ENCODE measurements at places on chromosomes 3 and 15.

GRCh38 chr3:29583861-29584260, 303.0 kb downstream of the RBMS3 start:
- no peak for DNase-seq

DNA sequence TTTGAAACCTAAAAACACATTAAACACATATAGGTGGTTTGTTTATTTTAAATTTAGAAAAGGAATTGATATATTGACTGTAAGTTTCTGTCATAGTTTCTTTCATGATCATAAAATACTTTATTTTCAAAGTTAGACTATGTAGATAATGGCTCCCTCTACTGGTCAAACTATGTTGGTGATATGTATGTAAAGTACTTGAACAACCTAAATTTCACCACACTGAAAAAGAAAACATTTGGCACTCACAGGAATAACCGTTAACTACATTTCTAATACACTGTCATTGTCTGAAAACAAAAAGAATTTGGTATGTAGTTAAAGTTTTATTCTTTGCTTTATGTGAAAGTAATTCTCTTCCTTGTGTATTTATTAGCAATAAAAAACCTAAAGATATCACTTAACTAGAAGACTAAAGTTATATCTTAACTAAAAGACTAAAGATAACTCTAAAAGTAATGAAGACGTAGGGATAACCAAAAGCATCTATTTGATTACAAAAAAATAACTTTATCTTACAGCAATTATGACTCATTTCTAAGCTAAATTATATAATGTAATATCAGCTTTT, 427.5 kb downstream of the VGLL3 start:
- DNase-seq = no peak

DNA sequence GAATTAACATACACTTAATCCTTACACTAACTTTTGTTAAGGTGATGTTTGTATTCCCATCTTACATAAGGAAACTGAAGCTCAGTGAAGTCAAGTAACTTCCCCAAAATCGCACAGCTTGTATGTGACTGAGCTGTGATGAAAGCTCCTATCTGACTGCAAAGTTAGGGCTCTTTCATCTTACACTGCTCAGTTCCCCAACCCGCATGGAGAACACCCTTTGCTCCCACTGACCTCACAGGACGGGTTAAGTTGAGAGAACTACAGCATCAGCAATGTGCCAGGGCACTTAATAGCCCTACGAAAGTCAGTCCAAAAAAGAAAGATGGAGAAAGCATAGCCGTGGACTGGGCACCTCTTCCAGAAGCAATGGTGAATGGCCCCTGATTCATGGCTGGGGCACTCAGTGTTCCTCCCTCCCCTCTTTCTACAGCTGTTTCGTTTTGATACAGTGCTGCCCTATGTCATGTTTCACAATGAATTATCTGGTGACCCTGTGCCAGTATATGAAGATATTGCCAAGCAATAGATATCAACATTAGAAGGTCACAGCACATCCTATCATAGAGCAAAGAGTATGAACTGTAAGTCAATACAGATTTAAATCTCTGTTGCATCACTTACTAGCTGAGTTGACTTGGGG, 38.0 kb downstream of the CADPS start:
- DNase-seq = no peak

DNA sequence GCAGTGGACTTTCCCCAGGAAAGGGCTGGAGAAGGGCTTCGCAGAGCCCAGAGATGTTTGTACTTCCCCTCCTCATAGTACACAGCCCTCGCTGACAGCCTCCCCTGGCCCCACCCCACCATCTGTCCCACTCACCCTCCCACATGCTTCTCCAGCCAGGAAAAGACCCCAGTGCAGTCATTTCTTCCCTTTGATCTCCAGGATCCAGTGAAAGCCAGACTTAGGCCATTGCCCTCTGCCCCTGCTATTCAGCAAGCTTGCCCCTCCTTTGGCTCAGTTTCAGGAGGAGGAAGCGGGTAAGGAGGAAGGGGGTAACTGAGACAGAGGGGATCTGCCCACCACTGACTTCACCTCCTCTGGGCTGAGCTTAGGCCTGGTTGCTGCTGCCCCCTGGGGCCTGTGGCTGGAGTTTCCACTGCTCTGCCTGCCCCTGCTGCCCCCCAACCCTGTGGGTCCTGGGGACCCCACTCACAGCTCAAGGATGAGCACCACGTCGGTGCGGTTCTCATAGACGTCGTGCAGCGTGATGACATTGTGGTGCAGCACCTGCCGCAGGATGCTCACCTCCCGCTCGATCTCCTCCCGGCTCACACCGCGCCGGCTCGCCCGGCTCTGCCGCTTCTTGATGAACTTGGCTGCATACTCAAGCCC, 63.1 kb downstream of the DAPK2 start:
- DNase-seq = no peak

- peak; percentile 65 for DNase-seq
Measured at GRCh38 chr3:170418422-170419398, at the start of gene CLDN11. Gene CLDN11, plus strand, starts transcription at chr3:170418868. Its CDS starts 199 bp downstream, at chr3:170419067.

DNA sequence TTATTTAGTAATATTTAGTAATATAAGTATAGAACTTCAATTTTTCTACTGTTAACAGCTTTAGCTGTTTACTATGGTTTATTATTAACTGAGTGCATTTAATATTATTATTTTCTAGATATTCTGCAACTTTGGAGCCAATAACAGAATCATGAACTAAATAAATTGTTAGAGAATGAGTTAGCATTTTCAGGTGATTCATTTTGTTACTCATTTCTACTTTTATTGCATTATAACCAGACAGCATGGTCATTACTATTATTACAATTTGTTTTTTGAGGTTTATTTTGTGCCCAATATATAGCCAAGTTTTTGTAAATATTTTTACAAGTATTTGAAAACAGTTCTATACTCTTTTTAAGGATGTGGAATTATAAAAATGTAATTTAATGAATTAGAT, 279.6 kb downstream of the SQOR start:
- no peak for DNase-seq

GRCh38 chr3:47849699-47850563, 47.0 kb downstream of the DHX30 start:
- DNase-seq = no peak

DNA sequence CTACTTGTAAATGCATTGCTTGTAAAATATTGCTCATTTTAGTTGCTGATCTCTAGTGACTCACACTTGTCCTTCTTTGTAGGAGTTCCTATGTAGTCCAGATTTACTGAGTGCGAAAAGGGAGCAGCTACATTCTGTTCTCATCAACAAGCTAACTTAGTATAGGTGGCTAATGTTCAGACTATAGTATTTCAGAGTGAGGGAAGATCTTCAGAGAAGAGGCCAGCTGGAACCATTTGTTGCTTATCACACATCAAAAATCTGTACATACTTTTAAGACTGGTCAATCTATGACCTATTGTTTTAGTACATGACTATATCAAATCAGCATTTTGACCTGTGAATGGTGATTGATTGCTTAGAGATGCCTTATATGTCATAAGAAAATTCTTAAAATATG, 71.3 kb upstream of the THSD4 start:
- DNase-seq = no peak

DNA sequence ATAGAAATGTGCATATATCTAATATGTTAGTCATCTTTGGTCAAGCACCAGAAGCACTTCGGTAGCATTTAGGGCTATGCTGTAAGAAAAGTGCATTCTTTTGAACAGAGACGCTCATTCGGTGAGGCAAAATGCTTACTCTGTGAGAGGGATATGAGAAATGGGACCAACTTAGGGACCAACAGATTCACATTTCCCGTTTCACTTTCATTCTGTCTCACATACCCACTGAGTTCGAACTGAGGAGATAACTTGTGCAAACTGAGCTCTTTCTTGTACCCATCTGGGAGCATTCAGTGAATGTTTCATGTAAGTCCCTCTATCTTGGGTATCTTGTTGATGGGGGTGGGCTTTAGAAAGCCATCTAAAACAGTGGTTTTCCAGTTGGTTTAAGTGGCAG, 135.3 kb downstream of the FEZF2 start:
- DNase-seq = no peak

GRCh38 chr15:64792282-64792681, 16.9 kb upstream of the RBPMS2 start:
- no peak for DNase-seq

- DNase-seq = no peak
Measured at GRCh38 chr3:73086071-73086494, 24.6 kb downstream of the EBLN2 start.

DNA sequence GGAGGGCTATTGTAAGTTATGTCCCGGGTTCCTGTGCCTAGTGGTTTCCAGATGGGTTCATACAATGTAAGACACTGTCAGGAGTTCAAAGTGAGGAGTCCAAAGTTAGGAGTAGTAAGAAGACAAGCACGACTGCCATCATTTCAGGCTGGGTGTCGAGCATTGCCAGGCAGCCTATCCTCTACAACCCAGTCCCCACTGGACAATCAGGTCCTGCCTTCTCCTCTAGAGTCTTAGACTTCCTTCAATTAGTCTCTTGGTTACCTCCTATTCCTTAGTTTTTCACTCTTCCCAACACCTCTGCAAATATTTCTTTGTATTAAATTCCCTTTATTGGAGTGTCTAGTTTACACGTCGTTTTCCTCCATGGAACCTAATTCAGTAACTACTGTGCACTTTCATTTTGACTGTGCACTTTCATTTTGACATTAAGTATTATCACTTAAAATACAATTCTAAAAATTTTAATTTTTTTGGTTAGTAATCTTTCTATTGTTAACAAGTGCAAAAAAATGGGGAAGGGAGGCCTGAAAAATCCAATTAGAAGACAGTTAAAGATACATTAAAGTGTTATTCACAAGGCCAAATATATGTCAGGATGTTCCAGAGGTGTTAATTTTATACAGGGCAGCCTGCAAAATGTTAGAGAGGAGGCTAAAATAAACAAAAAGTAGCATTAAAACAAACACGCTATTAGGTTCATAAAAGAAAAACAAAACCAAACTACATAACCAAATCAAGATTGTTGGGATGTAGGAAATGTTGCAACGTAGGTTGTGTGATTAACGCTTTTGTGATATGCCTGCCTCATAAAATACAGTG, 155.3 kb downstream of the TBL1XR1 start:
- no peak for DNase-seq

- DNase-seq = no peak
Measured at GRCh38 chr15:45151998-45152828, 22.4 kb downstream of the DUOX1 start.

DNA sequence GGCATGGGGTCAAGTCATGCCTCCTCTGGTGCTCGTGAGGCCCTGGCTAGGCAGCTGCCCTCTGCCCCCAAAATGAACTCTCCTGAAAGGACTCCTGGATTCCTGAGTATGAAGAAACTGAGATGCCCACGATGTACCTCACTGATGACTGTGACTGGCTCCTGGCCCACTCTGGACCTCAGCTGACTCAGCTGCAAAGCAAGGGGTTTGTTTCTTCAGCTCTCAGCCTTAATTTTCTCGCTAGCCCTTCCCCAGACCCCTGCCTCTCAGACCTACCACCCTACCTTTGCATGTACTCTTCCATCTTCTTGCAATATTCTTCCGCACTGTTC, 5.2 kb upstream of the GNAI2 start:
- DNase-seq = no peak
